Right lung (tissue), 10 donors: ENCODE measurements at places on chromosomes 3 and 15.

- peak; percentile 38 for DNase-seq
Observed at GRCh38 chr15:35038626-35039451, 46.3 kb downstream of the NANOGP8 start.

- no peak for DNase-seq
Observed at GRCh38 chr3:132016061-132017041, 18.5 kb downstream of the CPNE4 start.

GRCh38 chr3:62926494-62926893, 51.3 kb upstream of the CADPS start:
- no peak for DNase-seq

GRCh38 chr3:154783061-154783460, 297.1 kb upstream of the MME start:
- DNase-seq = no peak

DNA sequence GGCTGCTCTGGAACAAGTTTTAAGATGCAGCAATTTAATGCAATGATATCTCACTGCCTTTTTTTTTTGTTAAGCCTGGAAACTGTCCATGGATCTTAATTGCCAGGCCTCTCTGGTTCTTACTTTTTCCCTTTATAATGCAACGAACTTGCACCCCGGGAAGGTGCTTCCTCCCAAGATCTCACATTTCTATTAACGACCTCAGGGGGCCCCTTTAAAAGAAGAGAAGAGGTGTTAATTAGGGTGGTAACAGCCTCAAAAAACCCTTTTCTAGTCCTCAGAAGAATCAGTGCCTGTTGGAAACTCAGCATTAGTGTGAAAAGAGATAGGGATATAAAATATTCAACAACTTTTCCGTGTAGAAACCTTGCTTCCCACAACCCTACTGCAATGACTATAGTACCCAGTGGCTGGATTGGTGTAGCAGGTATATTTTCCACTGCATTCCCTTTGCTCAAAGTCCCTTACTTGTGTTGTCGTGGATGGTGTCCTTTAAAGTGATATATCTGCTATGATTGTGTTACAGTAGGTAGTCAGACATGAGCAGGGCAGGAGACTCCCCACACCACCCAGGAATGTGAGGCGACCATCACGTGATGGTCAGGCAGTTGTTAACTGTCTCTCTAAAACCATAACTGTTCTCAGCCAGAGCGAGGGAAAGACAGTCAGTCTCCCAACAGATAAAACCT, 121.8 kb downstream of the CTNNB1 start:
- DNase-seq = no peak

- no peak for DNase-seq
Observed at GRCh38 chr3:127395663-127396355, 108.0 kb upstream of the PRR20G start.

- no peak for DNase-seq
Observed at GRCh38 chr3:55622116-55622515, 135.0 kb upstream of the WNT5A start.

DNA sequence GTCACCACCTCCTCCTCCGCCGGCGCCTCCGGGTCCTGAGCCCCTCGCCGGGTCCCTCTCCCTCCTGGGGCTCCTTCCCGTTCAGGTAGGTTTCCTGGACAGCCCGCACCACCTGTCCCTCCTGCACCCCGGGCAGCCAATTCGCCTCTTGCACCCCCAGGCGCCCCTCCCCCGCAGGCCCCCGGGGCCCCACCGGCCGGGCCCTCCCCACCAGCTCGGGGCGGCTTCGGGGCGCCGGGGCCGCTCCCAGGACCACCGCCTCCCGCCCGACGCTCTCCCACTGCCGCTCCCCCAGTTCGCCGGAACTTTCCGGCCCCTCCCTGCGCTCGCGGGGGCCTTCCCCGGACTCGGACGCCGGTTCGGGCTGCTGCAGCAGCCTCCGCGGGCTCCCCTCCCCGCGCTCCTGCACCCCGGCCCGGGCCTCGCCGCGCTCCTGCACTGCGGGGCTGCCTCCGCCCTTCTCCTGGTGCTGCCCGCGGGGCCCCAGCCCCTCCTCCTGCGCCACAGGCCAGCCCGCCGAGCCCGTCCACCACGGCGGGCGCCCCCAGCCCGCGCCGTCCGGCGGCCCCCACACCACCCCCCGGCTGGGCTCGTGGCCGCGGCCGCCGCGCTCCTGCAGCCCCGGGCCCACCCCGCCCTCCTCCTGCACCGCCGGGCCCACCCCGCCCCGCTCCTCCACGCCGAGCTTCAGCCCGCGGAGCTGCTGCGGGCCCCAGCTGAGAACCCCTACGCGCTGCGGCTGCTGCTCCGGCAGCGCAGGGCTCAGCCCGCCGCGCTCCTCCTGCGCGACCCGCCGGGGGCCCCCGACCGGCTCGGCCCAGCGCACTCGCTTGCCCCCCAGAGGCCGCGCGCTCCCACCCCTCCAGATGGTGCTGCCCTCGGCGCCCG, 587 bp upstream of the TNK2 start:
- no peak for DNase-seq
